GF-D8 (cell line): ENCODE measurements at places on chromosomes 3 and 15.

DNA sequence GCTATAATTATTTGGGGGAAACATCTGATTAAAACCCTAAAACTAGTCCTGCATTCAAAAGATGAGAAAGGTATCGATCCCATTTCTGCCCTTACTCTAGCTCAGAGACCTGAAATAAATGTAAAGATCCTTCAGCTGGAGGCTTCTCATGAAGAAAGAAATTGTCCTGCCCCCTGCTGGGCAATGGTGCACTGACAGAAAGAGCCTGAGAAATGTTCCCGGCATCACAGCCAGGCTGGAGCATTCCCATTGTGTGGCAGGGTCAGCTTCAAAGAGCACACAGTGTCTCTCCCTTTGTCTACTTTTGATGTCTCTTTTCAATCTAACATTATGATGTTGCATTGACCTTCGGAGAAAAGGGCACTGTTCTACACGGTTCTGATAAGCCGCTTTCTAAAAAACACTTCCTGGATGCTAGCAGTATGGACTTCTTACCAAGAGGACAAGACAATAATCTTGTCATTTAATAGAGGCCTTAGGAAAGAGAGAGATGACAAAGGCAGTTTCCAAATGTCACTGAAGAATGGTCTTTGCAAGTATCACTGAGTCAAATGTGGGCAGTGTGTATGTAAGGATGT is 287.5 kb downstream of the MAGI1 start:
- DNase-seq = no peak

DNA sequence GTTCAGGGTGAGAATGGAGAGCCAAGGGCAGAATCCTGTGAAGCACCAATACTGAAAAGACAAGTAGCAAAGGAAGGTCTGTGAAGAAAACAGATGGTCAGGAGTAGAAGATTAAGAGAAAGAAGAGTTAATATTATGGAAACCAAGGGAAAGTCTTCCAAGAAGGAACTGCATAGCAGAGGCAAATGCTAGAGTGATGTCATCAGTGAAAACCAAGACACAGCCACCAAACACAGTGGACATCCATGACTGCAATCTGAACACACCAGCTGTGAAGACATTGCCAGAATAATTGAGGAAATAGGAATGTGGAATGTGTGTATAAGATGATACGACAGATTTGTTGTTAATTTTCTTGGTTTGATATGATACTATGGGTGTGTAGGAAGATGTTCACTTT is 26.8 kb upstream of the ZBTB38 start:
- DNase-seq = no peak

- no peak for DNase-seq
Observed at GRCh38 chr3:42533161-42533897, 30.9 kb downstream of the VIPR1 start.

DNA sequence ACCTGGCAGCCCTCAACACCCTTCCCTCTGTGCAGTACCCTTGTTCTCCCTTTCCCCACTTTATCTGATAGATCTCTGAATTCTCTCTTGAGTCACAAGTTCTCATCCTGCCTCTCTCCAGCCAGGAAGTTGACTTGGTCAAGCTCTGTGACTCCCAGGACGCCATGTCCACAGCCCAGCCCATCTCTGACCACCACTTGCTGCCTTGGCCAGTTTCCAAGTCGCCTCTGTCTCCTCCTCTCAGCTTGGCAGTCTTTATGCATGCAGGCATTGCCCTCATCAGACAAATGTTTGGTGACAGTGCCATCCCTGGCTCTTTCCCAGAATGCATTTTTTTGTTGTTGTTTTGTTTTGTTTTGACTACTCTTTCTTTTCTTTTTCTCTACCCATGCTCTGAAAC is 25.7 kb downstream of the ZNF35 start:
- DNase-seq = no peak

DNA sequence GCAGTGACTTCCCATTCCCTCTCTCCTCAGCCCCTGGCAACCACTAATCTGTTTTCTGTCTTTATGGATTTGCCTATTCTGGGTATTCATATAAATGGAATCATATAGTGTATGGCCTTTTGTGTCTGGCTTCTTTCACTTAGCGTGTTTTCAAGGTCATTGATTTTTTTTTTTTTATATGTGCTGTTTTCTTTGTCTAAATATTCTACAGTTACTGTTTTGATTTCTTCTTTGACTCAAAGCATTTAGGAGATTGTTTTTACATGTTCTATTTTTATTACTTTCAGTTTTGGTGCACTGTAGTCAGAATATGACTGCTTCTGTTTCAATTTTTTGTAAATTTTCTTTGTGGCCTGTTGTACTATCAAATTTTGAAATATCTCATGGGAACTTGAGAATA is 71.9 kb upstream of the RNU6-1 start:
- no peak for DNase-seq

GRCh38 chr15:94036156-94036555 is 195.2 kb upstream of the MCTP2 start:
- DNase-seq = no peak

GRCh38 chr3:65963787-65964677 is 74.7 kb downstream of the MAGI1 start:
- DNase-seq = no peak

- no peak for DNase-seq
Observed at GRCh38 chr3:84108442-84108971, 850.3 kb upstream of the CADM2 start.

GRCh38 chr3:51568996-51569395 is 30.5 kb downstream of the RAD54L2 start:
- peak; percentile 58 for DNase-seq

DNA sequence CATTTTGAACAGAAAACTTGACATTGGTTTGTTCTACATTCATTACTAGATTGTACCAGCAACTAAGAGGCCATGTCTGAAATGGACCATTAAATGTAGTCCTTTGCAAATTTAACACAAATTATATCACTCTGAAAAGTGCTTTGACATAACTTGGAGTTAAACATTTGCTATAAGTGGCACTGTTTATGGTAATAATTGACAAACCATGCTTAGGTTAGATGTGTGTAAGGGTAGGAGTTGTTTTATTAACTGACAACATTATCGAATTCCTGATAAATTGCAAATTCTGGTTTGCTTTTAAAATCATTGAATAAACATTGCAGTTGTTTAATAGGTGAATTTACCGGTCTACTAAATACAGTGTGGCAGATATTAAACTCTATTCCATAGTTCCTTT is 6.1 kb upstream of the TMEM207 start:
- no peak for DNase-seq

DNA sequence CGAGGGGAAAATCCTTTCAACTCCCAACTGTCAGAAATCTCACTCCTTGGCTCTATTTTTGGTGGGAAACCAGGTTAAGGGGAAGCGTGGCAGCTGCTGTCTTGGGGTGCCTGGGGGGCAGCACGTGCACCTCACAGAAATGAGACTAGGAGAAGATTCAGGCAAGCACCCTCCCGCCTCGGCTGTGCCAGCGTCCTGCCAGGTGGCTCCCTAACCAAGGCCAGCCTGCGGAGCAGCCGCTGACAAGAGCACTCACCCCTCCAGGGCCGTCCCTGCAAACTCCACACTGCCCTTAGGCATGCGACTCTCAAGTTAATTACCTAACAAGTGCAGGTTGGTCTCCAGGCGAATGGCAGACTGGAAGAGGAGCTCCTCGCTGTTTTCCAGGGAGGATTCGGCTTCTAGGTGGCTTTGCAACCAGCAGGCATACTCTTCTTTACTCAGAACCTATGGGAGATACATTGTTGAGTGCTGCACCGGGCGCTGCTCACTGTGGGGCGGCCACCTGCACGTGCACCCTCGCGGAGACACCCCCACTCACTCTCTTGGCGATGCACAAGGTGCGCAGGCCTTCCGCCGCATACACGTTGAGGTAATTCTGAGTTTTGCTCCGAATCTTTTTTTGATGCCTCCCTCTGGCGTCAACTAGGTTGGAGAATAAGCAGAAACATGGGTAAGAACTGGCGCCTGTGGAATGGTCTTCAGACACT is 155.3 kb downstream of the ATP10A start:
- DNase-seq = no peak

DNA sequence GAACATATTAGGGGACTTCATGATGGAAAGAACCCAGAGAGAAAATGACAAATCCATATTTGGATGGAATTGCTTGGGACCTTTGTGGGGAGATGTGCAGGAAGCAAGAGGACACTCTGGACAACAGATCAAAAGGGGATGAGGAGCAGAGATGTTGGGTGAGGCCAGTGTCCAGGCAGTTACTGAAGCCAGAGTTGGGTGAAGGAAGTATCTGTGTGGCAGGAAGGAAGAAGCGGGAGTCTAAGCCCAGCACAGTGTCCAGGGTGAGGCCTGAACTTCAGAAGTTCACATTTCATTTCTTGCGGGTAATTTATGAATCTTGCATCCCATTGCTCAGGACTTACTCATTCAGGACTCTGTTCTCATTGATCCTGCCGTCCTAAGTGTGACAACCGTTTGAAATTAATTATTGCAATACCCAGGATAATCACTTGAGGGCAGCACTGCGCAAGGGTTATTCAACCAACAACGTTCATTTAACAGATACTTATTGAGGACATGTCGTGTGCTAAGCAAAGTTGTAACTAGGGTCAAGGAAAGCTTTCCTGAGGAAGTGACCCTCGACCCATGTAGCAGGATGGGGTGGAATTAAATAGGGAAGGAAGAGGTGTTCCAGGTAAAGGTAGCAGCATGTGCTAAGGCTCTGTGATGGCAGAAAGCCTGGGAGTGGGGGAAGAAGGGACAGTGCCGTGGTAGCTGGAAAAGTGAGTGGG is 61.3 kb upstream of the CMTM8 start:
- DNase-seq = peak; percentile 20

- no peak for DNase-seq
Observed at GRCh38 chr15:62120776-62121175, 44.3 kb downstream of the C2CD4B start.

DNA sequence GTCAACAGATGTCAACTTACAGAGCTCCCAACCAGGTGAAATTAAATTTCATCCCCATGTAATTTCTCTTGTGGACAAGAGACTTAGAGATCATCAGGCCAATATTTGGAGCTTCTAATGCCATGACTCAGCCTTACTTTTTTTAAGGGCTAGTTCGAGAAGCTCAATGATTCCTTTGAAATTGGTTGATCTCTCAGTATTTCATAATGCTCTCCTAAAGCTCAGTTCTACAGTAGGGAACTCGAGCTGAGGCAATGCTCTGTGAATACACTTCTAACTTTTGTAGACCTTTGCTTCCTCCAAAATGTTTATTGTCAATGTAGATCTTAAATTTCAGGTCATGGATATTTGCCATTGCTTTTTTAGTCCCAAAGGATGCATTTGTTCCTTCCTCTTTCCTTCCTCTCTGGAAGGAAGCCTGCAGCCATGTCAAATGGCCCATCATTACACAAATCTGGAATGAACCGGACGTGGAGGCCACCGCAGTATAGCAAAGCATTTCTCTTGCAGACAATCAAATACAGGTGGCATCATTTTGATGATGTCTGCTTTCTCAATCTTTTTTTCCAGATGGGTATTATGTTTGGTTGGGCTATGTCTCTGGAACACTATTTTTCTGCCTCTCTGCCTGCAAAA is 28.3 kb downstream of the STARD5 start:
- no peak for DNase-seq

DNA sequence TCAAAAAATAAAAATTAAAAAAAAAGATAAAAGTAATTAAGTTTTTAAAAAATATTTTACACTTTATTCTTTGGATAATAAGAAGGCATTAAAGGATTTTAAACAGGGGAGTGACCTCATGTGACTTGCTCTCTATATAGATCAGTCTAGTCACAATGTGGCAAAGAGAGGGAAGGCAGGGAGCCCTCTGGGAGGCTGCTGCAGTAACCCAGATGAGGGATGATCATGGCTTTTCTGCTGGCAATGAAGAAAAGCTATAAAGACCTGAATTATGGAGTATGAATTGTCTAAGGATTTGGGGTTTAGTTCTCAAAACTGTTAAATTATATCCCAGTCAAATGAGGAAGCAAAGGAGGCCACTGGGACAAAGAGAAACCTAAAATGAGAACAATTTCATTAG is 58.1 kb downstream of the SUMF1 start:
- DNase-seq = no peak

- DNase-seq = no peak
Observed at GRCh38 chr3:188830893-188831292, 340.9 kb upstream of the TPRG1 start.

GRCh38 chr3:86562090-86562489 is 428.9 kb downstream of the VGLL3 start:
- no peak for DNase-seq

DNA sequence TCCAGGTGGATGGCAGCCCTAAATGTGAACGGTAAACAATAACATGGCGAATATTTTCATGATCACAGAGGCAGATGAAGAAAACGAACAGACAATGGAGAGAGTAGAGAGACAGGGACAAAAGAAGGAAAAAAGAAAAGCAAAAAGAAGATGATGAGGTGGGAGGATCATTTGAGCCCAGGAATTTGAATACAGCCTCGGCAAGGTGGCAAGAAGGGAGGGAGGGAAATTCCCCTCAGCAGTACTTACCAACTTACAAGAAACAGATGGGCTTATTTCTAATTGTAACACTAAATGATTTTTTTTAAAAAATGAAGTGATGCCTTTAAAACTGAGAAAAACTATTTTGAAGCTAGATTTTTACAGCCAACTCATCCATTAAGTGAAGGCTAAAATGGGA is 6.0 kb upstream of the MAP4 start:
- DNase-seq = no peak

DNA sequence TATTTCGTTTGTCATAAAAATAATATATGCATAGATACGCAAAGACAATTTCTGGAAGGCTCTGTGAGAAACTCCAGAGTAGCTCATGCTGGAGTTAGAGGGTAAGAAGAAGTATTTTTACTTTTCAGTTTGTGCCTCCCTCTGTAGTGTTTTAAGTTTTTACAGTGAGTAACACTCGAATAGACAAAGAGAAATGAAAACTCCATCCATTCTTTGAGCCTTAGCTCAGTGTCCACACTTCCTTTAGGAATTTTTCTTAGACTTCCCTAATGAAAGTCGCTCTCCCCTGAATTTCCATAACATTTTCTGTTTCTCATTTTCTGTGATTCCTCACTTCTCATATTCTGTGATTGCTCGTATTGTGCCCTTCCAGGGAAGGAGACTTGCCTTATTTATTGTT is 2.1 kb downstream of the BLOC1S6 start:
- no peak for DNase-seq

DNA sequence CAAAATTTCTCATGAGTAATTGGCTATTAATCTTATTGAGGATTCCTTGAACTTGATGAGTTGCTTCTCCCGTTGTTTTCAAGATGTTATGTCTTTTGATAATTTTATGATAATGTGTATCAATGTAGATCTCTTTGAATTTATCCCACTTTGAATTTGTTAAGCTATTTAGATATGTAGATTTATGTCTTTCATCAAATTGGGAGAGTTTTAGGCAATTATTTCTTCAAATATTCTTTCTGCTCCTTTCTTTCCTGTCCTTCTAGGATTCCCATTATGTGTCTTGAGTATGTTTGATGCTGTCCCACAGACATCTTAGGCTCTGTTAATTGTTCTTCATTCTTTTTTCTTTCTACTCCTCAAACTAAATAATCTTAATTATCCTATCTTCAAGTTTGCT is 68.1 kb upstream of the FGD5 start:
- no peak for DNase-seq

- DNase-seq = no peak
Observed at GRCh38 chr3:64691051-64691450, 3.3 kb upstream of the ADAMTS9 start.
